Ascending aorta (tissue), 2 donors: ENCODE measurements at places on chromosomes 16 and 17. TPM values are rescaled to one million over a fixed set of nuclear protein-coding genes. Genes with fewer than 3 reads are reported as not detected.

DNA sequence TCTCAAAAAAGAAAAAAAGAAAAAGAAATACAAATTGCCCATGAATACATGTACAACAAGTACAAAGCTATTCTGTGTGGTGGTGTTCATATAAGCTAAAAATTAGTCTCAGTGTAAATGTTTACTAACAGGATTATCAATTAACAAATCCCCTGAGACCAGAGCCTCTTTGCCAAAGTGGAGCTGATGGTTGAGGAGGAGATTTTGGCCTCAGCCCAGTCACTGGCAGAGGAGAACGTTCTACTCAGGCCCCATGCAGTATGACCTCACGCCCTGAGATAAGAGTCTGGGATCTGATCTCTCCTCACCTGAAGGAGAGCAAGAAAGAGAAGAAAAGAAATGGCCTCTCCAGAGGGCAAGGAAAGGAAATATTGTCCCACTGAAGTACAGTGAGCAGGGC lies 35.5 kb upstream of the NOL11 start:
- DNase-seq: no peak
- no peaks in the 10 kb centered on the region for H3K36me3 ChIP-seq
- H3K27ac ChIP-seq: no peak overlapping the region

- H3K27me3 ChIP-seq: no peaks in the 10 kb centered on the region
- no peaks in the 10 kb centered on the region for H3K4me1 ChIP-seq
- H3K4me3 ChIP-seq: no peak overlapping the region
- no peak for DNase-seq
- peaks cover 8% of the 10 kb centered on the region for H3K36me3 ChIP-seq
- H3K27ac ChIP-seq: no peak overlapping the region
Observed at GRCh38 chr16:3467921-3468320, 24.4 kb downstream of the NAA60 start.

- no peaks in the 10 kb centered on the region for H3K36me3 ChIP-seq
- H3K4me1 ChIP-seq: no peaks in the 10 kb centered on the region
- H3K27me3 ChIP-seq: no peaks in the 10 kb centered on the region
- H3K4me3 ChIP-seq: no peak overlapping the region
- H3K27ac ChIP-seq: no peak overlapping the region
- no peak for DNase-seq
Observed at GRCh38 chr17:66789093-66789492, 45.8 kb upstream of the CACNG5 start.

DNA sequence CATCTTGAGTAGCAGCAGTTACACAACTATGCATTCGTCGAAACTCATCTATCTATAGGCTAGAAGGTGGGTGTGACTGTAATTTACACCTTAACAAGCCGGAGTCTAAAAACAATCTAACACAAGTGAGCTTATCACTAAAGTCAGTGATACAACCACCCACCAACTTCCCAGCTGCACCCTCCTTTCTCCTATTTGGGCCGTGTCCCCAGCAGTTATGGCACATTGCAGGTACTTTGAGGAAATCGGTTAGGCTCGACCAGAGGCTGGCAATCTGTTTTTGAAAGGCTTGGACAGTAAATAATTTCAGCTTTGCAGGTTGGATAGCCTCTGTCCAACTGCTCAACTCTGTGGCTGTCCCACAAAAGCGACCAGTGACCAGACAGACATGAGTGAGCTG lies 26.0 kb downstream of the USP22 start:
- DNase-seq: no peak
- no peak overlapping the region for H3K27ac ChIP-seq
- H3K4me1 ChIP-seq: peaks cover 3% of the 10 kb centered on the region
- peaks cover 87% of the 10 kb centered on the region for H3K36me3 ChIP-seq
- H3K4me3 ChIP-seq: no peak overlapping the region
- no peaks in the 10 kb centered on the region for H3K27me3 ChIP-seq

Gene MATCAP1
- 18.9 TPM for total RNA-seq

GRCh38 chr16:16118337-16118736 lies 105.0 kb downstream of the ABCC6 start:
- H3K36me3 ChIP-seq: peaks cover 68% of the 10 kb centered on the region
- no peak overlapping the region for H3K27ac ChIP-seq
- DNase-seq: no peak
- H3K4me1 ChIP-seq: no peaks in the 10 kb centered on the region

DNA sequence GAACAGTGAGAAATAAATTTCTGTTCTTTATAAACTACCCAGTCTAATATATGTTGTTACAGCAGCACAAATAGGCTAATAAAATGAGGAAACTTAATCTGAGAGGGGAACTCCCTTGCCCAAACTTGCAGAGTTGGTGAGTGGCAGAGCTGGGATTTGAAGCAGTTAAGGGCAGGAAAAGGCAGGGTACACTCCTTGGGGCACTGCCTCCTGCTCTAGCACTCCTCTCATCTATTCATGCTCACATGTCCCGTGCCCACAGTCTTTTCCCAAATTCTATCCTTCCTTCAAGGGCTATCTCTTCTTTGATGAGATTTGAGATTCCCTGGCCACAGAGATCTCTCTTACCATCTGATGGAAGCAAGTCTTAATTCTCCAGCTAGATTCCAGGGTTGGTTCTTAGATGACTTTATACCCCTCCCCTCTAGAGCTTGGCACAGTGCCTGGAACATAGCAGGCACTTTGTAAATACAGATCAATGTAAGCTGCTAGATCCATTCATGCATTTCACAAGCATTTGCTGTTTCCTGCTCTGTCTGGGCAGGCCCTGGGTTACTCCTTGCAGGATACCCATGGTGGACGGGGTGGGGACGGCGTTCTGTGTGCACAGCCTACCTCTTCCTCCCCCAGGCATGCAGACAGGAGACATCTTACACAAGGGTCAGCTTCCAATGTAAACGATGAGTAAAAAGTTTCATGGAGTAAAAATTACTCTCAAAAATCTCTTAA lies 39.2 kb upstream of the ABCC12 start:
- H3K4me1 ChIP-seq: no peaks in the 10 kb centered on the region
- DNase-seq: no peak
- H3K4me3 ChIP-seq: no peak overlapping the region

GRCh38 chr17:8846768-8847211 lies 20.7 kb downstream of the PIK3R6 start:
- H3K4me3 ChIP-seq: no peak overlapping the region
- H3K27ac ChIP-seq: no peak overlapping the region
- DNase-seq: no peak

- H3K36me3 ChIP-seq: peaks cover 7% of the 10 kb centered on the region
- no peaks in the 10 kb centered on the region for H3K27me3 ChIP-seq
- DNase-seq: no peak
Observed at GRCh38 chr16:8660841-8661301, 13.5 kb upstream of the ABAT start.

Gene CDC6
- total RNA-seq: 1.2 TPM

Gene CD19
- total RNA-seq: not detected

GRCh38 chr17:42608305-42609181 lies 631 bp downstream of the RETREG3 start:
- peaks cover 7% of the 10 kb centered on the region for H3K36me3 ChIP-seq
- peaks cover 29% of the 10 kb centered on the region for H3K4me1 ChIP-seq
- H3K4me3 ChIP-seq: peak overlapping the region; percentile 79
- peak overlapping the region; percentile 89 for H3K27ac ChIP-seq
- H3K27me3 ChIP-seq: no peaks in the 10 kb centered on the region

DNA sequence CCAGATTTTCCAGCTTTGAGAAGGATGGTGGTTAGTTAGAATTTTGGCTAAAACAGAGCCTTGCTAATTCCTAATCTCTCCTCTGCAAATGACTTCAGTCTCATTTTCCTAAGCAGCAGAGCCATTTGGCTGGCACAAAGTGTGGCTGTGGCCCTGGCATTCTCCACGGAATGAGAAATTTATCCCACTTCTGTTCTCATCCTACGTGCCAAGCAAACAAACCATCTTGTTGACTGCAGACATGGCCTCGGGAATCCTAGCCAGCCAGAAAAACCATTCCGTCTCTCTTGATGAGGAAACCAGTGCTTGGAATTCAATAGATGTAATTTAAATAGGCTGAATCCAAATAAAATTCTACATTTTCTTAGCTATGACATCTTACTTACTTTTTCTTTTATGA lies 34.1 kb upstream of the ELAC2 start:
- H3K36me3 ChIP-seq: no peaks in the 10 kb centered on the region
- H3K27ac ChIP-seq: no peak overlapping the region
- no peaks in the 10 kb centered on the region for H3K4me1 ChIP-seq
- DNase-seq: no peak

DNA sequence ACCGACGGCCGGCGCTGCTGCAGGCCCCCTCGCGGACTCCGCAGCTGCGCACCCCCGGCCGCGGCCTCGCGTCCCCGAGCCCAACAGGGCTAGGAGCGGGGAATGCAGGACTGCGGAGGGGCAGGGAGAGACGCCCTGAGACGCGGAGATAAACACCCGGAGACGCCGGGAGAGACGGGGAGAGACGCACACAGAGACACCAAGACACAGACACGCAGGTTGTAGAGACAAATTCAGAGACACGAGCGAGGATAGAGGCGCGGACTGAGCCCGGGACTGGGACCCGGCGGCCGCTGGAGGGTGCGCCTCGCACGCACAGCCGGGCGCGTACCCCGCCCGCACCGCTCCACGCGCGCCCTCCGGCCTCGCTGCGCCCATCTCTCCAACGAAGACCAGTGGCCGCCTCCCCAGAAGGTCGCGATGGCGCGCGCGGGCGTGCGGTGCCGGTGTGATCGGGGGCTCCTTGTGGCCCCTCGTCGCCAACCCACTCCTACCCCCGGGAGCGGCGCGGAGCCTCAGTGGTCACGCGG lies 902 bp downstream of the STAC2 start:
- peaks cover 13% of the 10 kb centered on the region for H3K4me1 ChIP-seq
- H3K27ac ChIP-seq: peak overlapping the region; percentile 85
- DNase-seq: no peak

DNA sequence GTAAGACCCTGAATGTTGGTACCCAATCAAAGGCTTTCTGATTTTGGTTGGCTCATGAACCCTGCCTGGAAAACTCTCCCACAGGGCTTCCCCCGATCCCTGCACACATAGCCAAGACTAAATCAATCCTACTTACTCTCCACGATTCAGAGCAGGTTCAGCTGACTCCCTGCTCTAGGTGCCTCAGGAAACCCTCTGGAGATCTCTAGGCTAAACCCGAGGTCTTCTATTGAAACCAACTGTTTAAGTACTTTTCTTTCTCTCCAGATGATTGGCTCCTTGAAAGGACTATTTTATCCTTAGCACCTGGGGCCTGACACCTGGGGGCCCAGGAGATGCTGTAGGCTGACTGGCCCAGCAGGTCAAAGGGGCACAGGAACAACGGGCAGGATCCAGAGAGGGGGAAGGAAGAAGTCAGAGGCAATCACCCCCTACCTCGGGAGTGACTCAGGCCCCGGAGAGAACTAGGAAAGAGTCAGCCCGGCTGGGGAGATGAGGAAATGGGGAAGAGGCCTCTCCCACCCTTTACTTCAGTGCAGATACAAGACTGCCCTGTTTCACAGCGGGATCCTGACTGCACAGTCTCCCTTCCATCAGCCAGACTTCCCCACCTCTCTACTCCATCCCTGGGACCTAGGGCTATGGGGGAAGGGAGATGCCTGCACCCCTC lies 2.0 kb downstream of the TBC1D10B start:
- H3K36me3 ChIP-seq: peaks cover 25% of the 10 kb centered on the region
- DNase-seq: no peak
- peak overlapping the region; percentile 78 for H3K4me3 ChIP-seq

GRCh38 chr16:23539984-23540816 lies 16.9 kb downstream of the EARS2 start:
- DNase-seq: no peak
- no peaks in the 10 kb centered on the region for H3K4me1 ChIP-seq
- H3K27me3 ChIP-seq: no peaks in the 10 kb centered on the region

Gene CHD9NB
- total RNA-seq: 0.43 TPM

- H3K27me3 ChIP-seq: no peaks in the 10 kb centered on the region
- DNase-seq: no peak
- H3K27ac ChIP-seq: no peak overlapping the region
- no peak overlapping the region for H3K4me3 ChIP-seq
- H3K36me3 ChIP-seq: no peaks in the 10 kb centered on the region
Observed at GRCh38 chr16:56233795-56234566, 42.7 kb downstream of the GNAO1 start.

GRCh38 chr17:68317458-68317857 lies 26.2 kb downstream of the ARSG start:
- no peak overlapping the region for H3K27ac ChIP-seq
- no peak for DNase-seq

GRCh38 chr17:78974635-78975591 lies 4.8 kb downstream of the LGALS3BP start:
- H3K27me3 ChIP-seq: no peaks in the 10 kb centered on the region
- H3K36me3 ChIP-seq: no peaks in the 10 kb centered on the region

GRCh38 chr16:13811834-13812233 lies 108.1 kb upstream of the ERCC4 start:
- H3K4me3 ChIP-seq: no peak overlapping the region
- no peak overlapping the region for H3K27ac ChIP-seq
- DNase-seq: no peak

Gene XYLT1
- 6.7 TPM for total RNA-seq

Gene LIG3
- 24.5 TPM for total RNA-seq

- H3K4me1 ChIP-seq: peaks cover 35% of the 10 kb centered on the region
- H3K27me3 ChIP-seq: no peaks in the 10 kb centered on the region
- DNase-seq: no peak
- no peak overlapping the region for H3K4me3 ChIP-seq
- H3K27ac ChIP-seq: peak overlapping the region; percentile 33
- H3K36me3 ChIP-seq: no peaks in the 10 kb centered on the region
Observed at GRCh38 chr16:15961571-15962090, 12.2 kb downstream of the ABCC1 start.

- H3K36me3 ChIP-seq: no peaks in the 10 kb centered on the region
- no peak within 1 kb of the TSS for H3K27ac ChIP-seq
- no peaks in the 10 kb centered on the region for H3K27me3 ChIP-seq
- peaks cover 49% of the 10 kb centered on the region for H3K4me1 ChIP-seq
- DNase-seq: no peak
Observed at GRCh38 chr17:8123695-8124349, at the start of gene HES7. TSS of gene HES7 (minus strand) at chr17:8124106. CDS start at chr17:8124084, 22 bp downstream.

DNA sequence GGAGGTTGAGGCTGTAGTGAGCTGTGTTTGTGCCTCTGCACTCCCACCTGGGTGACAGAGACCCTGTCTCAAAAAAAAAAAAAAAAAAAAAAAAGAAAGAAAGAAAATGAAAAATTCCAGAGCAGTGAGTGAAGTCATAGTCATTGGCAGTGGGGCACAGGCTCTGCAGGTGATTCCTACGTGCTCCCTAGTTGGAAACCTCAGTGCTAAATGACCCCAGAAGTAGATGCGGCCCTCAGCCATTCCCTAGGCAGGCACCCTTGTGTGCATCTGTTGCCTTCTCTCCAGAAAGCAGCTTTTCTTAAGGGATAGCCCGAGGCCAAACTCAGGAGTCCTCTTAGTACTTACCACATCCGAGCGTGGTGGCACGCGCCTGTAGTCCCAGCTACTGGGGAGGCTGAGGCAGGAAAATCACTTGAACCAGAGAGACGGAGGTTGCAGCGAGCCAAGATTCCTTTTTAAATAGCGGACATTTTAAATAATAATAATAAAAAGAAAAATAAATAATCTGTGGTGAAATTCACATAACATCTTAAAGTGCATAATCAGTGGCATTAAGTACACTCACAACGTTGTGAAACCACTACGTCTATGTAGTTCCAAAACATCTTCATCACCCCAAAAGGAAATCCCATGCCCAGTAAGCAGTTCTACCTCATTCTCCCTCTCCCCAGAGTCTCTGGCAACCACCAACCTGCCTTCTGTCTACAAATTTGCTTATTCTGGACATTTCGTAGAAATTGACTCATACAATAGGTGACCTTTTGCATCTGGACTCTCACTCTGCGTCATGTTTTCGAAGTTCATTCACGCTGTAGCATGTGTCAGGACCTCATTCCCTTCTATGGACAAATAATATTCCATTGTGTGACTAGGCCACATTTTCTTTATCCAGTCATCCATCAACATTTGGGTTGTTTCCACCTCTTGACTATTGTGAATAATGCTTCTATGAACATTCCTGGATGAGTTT lies 12.5 kb upstream of the SPHK1 start:
- H3K27me3 ChIP-seq: no peaks in the 10 kb centered on the region
- peak overlapping the region; percentile 75 for H3K27ac ChIP-seq
- H3K4me1 ChIP-seq: peaks cover 8% of the 10 kb centered on the region
- H3K4me3 ChIP-seq: no peak overlapping the region
- DNase-seq: no peak

Gene CSH1
- total RNA-seq: not detected
